ENCODE measurements at places on chromosomes 5 and 9.

- no peak for DNase-seq
Measured at GRCh38 chr5:163624431-163624830, 119.0 kb downstream of the MAT2B start.

DNA sequence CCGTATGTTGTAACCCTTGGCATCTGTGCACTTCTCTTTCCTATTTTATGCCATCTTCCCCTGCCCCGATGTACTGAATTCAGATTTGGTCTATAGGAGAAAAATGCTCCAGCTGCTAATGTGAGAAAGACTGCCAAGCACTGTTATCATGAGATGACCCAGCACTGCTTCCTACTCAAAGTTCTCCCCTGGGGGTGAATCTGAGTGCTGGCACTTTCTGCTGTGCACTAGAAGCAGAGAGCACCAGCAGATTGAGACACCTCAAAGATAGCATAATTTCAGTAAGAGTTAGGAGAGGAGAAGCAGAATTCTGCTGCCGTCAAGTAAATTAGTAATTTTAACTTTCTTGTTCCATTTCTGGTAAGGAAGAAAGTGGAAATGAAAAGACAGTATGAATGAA, 92.8 kb upstream of the ACOT12 start:
- no peak for DNase-seq

DNA sequence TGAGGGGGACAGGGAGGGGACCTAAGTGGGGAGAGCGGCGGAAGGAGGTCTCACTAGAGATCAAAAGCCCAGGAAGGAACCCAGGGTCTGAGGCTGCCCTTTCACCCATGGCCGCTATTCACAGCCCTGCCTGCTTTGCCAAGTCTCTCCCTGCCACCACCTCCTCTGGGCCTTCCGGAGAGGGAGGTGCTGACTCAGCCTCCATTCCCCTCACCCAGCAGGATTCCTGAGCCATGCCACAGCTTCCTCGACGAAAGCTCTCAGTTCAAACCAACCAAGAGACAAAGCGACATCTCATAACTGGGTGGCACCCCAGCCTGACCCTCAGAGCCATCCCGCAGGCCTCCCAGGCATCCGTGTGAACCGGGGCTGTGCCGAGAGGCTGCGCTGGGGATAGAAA, 36.7 kb downstream of the PAX5 start:
- no peak for DNase-seq

- DNase-seq: no peak
Measured at GRCh38 chr5:123037104-123037418, 536 bp upstream of the PPIC start.

DNA sequence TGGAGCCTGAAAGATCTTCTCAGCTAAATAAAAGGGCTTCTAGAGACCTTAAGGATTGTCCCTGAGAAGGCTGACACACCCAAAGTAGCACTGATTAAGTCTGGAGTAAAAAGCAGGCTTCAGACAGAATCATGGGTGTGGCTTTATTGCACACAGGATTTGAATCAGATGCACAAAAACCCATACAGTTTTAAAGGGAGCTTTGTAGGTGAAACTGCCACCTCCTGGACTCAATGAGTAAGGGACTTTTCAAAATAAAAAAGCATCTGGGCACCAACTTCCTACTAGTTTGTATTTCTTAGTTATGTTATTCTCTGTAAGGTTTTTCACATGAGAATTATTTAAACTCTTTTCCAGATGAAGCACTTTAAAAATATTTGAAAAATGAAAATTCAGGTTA, 129.4 kb downstream of the EDIL3 start:
- no peak for DNase-seq

DNA sequence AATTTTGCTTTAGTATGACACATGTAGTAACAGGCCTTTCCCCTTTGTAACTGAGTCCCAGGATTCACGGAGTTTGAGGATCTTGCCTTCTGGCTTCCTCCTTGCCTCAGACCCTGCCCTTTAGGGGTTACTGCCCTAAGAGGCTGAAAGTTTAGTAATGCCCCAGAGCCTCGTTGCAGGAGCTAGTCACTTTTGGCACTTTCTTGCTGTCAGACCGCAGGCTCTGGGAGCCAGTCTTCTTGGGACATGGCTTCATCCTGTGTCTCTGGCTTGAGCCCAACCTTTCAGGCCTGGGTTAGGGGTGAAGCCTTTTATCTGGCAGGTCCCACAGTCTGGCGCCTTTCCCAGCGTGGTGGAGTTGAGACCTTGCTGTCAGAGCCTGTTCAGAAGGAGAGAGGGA, 185.6 kb upstream of the DMRT1 start:
- DNase-seq: no peak

DNA sequence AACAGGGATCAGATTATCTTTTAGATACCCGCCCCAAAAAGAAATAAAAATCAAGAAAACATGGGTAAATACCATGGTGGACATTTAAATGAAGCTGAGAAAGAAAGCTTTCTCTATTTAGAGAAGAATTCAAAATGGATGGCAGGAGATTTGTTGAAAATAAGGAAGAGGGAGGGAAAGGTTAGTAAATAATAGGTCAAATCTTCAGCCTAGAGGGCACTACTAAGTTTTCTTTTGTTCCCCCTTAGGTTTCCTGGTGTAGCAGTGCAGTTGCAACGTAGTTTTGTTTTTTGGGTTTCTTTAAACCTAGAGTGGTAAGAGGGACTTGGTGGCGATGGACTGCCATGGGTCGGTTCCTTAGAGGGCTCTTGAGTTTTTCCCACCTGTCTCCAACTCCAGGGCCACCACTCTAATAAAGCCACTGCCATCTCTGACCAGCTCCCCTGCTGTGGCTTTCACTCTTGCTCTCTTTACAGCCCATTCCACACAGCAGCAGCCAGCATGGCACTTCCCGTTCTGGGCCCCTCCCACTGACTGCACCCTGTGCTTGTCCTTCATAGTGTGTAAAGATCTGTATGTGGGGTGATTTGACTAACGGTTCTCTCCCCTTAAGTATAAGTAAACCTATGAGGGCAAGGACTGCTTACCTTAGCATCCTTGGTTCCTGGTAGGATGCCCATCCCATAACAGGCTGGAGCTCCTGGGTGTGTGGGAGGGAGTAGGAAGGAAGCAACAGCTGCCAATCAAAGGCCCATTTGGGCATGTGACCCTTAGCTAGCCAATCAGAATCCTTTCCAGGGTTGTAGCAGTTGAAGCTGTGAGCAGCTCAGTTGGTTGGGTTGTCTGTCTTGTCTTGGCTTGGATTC, 118.3 kb downstream of the SLC1A3 start:
- DNase-seq: peak; percentile 68

DNA sequence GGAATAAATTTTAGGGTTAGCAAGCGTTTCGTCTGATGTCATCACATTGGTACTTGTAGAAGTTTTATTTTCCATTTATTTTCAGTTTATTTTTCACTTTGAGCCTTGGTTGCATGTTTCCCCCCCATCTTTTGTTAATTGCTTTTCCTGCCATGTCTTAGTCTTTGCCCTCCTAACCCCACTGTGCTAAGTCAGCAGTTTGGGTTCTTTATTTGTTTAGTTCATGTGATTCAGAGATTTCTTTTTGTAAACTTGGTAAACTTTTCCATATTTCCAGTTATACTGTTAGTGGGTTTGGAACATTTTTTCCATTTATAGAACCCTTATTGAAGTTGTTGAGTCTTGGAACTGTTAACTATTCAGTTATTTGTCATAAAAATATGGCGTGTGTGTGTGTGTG, 252.9 kb upstream of the ANKH start:
- DNase-seq: no peak

DNA sequence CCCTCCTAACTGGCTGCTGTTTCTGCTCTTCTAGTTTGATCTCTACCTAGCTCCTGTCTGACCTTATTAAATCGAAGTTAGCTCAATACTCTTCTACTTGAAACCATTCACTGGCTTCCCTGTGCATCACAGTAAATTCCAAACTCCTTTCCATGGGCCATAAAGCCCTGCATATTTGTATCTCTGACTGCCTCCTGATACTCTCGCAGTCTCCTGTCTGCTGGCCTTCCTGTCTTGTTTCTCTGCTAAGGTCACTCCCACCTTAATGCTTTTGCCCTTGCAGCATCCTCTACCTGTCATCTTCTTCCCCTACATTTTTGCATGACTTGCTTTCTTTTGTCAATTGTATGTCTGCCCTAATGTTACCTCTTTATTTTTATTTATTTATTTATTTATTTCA, 44.8 kb downstream of the SNCAIP start:
- no peak for DNase-seq

GRCh38 chr9:131234799-131235479, 41.4 kb downstream of the FAM78A start:
- DNase-seq: no peak

- DNase-seq: peak; percentile 80
Measured at GRCh38 chr5:107248066-107248695, 422.6 kb downstream of the EFNA5 start.

DNA sequence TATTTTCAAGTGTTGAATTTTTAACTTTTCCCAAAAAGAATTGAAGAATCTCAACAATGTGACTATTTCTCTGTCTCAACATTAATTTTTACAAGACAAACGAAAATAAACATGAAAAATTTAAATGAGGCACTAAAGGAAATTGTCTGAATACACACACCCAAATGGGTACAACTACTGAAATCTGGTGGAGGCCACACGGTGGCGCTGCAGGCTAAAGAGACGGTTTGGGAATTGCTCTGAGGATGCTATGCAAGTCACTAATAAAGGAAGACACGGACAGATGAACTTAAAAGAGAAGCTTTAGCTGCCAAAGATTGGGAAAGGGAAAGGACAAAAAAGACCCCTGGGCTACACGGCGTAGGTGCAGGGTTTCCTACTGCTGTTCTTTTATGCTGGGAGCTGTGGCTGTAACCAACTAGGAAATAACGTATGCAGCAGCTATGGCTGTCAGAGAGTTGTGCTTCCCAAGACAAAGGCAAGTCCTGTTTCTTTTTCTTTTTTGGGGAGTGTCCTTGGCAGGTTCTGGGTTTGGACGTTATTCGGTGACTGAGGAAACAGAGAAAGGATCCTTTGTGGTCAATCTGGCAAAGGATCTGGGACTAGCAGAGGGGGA, at the start of gene PCDHB10:
Gene PCDHB10 (plus strand): TSS at position 244 of the 616 bp plus-strand sequence. CDS start 200 bp downstream, at position 444.
- DNase-seq: peak; percentile 68

DNA sequence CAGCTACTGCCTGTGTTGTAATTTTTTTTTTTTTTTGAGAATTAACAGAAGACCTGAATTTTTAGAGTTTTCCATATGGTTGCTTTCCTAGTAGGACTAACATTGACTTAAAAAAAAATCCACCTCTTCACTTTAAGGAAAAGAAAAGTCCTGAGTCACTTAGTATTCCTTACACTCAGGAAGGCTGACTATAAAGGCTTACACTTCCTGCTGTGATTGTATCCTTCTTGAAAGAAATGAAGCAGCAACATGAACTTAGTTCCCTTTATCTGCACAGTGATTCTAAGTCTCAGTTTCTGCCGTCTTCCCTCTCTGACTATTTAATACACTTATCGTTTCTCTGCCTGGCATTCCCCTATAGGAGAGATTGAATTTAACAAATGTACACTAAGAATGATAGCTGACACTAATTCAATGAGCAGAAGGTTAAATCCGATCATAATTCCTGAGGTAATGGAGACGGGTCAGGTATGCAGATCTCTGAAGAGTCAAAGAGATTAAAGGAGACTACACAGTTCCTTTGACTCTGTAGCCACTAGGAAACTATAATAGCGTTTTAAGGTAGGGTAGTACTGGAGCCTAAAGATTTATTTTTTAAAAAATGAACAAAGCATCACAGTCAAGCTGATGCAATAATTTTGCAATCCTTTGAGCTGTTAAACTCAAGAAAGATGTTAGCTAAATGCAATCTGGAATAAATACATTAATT, 185.1 kb upstream of the ELAVL2 start:
- DNase-seq: no peak

DNA sequence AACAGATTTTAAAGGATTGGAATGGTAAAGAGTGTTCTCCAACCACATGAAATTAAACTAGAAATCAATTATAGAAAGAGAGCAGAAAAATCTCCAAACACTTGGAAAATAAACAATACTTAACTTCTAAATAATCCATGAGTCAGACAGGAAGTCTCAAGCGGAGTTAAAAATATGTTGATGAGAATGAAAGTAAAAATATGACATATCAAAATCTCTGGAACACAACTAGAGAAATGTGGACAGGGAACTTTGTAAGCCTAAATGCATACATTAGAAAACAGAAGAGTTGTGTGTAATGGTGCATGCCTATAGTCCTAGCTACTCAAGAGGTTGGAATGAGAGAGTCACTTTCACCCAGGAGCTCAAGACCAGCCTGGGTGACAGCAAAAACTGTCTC, 47.9 kb upstream of the ZNF618 start:
- DNase-seq: no peak

DNA sequence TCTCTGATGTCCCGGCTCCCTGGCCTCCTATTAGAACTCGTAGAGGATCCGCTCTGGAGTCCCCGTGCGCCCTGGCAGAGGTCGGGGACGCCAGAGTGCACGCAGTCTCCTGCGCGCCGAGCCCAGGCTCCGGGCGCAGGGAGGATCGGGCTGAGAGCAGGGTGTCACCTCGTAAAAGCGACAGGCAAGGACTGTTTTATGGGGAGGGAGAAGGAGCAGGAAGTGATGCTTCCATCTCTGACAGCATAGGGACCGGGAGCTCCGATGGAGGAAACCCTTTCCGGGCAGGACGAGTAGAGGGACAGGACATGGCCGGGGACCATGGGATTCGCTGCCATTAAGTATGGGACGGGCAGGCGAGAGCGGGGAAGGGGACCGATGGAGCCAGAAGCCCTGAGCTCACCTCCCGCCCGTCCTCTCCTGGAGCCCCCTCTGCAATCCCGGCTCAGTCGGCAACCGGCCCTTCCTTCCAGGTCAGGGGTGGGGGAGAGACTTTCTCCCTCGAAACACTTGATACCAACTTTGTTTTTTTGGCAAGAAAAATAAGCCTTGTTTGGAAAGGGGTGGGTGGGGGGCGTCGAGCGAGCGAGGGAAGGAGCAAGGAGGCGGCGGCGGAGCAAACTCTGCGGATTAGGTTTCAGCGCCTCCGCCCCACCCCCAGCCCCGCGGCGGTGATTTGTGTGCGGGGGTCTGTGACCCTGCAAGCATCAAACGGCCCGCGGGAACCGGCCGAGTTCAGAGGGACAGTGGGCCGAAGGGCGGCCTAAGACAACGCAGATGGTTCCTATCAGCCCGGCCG, 12.6 kb downstream of the LMX1B start:
- DNase-seq: no peak

GRCh38 chr5:139895647-139896046, 100.0 kb downstream of the PSD2 start:
- no peak for DNase-seq

GRCh38 chr5:102903074-102903871, 148.2 kb downstream of the PAM start:
- no peak for DNase-seq

All from iPS-NIHi11 (cell line).